ENCODE measurements at places on chromosomes 16 and 17. TPM values are rescaled to one million over a fixed set of nuclear protein-coding genes. Genes with fewer than 3 reads are reported as not detected.

The CBLN1 gene
- not detected for polyA plus RNA-seq

The SNX20 gene
- polyA plus RNA-seq: 30.9 TPM

- DNase-seq: no peak
These were observed 184.8 kb upstream of the ZFHX3 start for GRCh38 chr16:73232555-73233328.

- no peak for DNase-seq
These were observed 17.5 kb upstream of the TFAP4 start for GRCh38 chr16:4290236-4290830.

DNA sequence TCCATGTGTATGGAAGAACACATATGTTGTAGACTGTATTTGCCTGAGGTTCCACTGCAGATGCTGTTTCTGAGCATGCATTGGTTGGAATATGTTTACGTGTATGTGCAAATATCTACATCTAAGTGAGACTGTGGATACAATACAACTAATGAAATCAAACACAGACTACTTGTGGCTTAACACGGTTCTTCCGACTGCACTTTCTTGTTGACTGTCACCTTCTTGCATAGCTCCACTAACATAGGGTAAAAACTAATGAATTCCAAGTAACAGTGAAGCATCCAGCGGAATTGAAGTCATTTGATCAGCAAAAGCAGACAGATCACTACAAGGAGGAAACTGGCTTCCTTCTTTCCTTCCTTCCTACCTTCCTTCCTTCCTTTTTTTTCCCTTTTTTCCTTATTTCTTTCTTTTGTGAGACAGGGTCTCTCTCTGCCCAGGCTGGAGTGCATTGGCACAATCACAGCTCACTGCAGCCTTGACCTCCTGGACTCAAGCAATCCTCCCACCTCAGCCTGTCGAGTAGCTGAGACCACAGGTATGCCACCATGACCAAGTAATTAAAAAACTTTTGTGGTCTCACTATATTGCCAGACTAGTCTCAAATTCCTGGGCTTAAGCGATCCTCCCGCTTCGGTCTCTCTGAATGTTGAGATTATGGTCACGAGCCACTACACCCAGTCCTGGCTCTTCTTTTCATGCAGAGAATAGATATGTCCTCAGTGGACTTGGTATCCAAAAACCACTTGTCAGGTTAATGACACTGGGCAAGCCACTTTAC, 22.0 kb upstream of the CCL1 start:
- DNase-seq: no peak

DNA sequence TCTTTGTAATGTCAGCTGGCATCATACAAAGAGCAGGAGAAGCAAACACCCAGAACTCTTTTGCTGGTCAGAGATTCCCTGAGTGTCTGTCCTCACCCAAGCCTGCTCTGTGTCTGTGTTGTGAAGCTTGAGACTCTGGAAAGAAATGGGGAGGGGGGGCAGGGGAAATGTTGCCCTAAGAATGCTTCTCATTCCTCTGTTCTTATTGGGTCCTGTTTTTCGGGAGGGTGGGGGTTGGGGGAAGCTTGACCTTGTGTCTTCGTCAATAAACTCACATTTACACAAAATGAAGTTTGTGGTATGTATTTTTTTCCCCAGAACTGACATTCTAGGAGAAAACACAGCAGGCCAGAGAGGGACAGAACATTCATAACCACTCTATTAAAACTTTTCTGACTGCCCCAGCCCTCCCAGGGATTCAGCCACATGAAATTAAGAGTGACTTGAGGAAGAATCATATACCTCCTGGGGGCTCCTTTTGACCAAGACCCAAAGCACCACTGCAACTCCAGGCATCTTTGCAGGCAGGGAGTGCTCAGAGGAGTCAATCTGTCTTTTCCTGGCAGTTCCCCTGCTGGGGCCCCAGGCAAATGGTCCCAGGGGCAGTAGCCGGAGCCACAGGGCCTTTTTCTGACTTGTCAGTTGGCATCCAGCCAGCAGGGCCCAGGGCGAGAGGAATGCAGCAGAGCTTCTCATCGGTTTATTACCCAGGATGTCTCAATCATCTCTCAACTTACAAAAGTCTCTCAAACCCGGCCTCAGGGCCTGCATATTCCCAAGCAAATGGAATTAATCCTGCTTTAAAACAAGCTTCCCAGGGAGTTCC, 5.1 kb upstream of the RASL10B start:
- DNase-seq: no peak

GRCh38 chr17:76252040-76252954, 12.0 kb upstream of the RNF157 start:
- DNase-seq: peak; percentile 25

- DNase-seq: no peak
These were observed 346.2 kb downstream of the FOXL1 start for GRCh38 chr16:86924537-86924936.

DNA sequence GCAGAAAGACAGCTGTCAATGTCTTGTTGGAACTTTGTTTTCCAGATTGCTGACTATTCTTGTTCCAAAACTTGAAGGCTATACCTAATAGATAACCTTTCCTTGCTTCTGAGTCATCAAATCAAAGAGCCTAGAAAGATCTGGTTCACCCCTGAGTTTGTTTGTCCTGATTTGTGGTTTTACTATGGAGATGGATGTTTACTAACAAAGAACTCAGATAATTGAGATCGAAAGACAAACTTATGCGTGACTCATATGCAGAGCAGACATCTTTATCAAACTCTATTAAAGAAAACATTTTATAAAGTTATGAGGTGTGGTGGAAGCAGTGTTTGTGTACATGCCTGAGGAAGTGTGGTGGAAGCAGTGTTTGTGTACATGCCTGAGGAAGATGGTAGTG, 311.1 kb upstream of the TBX2 start:
- DNase-seq: no peak

DNA sequence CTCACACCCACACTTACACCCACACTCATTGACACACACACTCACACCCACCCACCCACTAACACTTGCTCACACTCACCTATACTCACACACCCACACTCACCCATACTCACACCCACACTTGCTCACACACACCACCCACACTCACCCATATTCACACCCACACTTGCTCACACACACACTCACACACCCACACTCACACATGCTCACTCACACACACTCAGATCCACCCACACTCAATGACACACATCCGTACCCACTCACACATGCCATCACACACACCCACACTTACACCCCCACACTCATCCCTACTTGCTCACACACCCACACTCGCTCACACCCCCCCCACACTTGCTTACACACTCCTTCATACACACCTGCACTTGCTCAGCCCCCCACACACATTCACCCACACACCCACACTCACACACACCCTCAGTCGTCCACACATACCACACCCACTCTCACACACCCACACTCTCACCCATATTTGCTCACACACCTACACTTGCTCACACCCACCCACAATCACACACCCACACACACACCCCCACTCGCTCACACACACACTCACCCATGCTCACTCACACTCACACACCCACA, 321.1 kb upstream of the N4BP1 start:
- no peak for DNase-seq

DNA sequence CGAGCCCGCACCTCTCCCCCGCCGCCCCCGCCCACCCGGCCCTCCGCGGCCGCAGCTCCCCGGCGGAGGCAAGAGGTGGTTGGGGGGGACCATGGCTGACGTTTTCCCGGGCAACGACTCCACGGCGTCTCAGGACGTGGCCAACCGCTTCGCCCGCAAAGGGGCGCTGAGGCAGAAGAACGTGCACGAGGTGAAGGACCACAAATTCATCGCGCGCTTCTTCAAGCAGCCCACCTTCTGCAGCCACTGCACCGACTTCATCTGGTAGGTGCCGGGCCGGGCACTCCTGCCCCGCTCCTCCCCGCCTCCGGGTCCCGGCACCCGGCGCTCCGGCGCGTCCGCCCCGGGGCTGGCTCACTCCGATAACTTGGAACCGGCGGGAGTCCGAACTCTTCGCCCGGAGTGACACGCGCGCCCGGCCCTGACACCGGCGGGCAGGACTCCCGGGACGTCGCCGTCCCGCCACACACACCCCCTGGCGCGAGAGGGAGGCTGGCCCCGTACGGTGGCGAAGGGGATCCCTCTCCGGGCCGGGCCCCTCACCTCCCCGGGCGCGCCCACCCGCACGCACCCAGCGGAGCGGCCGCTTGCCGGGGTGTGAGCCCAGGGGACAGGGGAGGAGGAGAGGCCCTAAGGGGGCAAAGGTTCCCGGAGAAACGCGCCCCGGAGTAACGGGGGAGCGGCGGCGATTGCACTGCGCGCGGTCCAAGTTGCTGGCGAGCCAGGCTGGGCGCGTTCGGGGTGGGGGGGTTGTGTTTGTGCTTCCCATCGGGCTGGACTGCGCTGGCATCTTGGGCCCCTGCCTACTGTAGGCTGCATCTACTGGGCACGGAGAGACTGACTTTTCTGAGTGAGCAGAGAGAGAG, 581 bp downstream of the PRKCA start:
- peak; percentile 68 for DNase-seq

GRCh38 chr16:2985893-2986355, 5.7 kb upstream of the PKMYT1 start:
- DNase-seq: no peak

DNA sequence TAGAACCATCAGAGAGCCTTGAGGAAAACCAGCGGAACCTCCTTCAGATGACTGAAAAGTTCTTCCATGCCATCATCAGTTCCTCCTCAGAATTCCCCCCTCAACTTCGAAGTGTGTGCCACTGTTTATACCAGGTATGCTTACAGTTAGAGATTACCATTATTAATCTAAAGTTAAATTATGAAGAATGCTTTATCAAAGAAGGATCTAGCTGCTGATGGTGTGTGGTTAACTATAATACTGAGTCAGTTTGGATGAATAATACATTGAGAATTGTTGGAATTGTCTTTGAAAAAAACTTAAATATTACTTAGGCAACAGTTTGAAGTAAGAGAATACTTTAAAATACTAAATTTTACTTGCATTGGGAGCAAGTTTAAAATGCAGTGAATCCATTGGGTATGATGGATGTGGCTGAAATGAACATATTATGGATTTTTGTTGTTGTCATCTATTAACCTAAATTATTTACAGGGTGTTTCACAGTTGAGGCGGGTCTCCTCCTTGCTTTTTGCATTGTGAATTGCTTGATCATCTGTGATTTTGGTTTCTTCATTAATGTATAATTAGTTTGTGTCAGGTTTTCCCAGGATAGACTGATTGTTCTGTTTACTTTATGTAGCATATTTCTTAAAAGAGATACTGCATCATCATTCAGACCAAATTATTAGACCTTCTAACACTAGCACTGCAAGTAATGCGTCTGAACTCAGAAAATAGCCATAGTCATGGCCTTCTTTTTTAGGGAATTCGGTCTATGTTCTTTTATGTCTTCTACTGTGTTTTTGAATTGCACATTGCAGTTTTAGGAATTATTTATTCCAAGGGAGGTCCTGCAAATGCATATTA, 47.8 kb downstream of the OMG start:
- no peak for DNase-seq

DNA sequence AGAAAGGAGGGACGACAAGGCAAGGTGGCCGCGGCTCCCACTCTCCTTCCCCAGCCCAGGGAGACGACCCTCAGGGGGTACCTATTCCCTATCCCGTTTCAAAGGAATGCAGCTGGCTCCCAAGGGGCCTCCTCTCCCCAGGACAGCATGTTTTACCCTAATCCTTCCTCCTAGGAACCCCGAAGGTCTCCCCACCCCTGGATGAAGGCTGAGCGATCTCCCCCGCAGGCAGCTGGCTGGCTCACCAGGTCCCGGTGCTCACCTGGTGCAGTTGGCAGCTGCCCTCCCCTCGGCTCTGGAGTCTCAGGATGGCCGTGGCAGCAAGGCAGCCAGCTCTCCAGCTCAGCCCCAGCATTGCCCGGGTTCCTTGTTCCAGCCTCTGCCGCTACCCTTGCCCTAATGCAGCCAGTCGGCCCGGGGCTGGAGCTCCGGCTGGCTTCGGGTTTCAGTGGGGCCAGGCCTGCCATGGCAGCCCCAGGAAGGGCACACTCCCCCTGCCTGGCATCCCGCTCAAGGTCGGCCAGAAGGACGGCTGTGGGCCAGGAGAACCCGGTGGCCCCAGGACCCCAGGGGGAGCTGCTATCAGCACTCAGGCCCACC, 4.6 kb downstream of the CLUH start:
- no peak for DNase-seq

DNA sequence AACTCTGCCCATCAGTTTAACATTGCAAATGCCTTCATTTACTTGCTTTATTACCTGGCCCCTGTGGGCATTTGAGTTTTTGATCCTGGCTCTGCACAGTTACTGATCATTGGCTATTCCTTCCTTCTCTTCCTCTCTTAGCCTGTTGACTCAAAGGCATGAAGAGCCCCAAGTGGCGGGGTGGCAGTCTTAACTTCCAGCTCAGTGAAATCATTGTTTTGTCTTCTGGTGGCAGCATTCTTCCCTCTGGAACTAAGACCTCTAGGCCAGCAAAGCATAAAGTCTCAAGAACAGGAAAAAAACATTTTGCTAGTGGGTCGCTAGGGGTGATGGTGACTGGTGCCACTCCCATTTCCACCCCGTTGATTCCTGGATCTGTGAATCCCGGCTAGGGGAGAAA, 52.3 kb upstream of the MRTFB start:
- DNase-seq: no peak

The NSMCE1 gene
- polyA plus RNA-seq: 162 TPM

GRCh38 chr17:35046740-35047283, 16.7 kb downstream of the RFFL start:
- peak; percentile 59 for DNase-seq

DNA sequence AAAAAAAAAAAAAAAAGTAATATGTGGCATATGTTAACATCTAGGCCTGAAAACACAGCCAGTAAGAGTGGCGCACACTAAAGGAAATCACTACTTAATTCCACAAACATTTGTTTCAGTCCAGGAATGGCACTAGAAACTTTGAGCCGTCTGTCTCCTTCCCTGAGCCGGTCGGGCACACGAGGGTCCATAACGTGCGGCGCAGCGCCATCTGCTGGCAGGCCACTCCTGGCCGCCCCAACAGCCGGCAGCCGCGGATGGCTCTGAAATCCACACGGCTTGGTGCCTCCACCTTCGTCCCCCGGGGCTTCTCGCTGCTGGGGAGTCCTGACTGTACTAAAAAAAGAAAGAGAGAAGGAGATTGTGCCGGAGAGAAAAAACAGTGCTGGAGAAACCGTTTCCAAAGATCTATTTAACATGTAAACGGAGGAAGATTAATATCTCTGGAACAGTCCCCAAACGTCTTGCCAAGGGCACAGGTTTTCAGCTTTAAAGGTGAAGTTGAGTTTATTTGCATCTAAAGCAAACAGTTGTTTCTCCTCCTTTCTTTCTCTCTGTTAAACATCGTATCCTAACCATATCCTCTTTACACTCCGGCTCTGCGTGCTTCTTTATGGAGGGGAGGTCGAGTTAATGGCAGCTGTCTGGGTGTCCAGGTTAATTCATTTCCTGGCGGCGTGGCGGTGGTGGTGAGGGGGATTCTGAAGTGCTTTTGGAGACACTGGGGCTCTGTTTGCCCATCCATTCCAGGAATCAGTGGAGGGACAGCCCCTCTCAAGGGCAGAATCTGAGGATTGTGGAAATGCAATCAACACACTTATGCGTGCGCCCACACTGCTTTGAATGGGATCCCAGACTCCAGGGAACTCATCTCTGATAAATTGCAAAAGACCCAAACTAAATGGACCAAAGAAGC, 611.3 kb upstream of the SALL1 start:
- peak; percentile 0 for DNase-seq

GRCh38 chr17:18919963-18920362, 32.0 kb upstream of the SLC5A10 start:
- no peak for DNase-seq

The OR1F1 gene
- not detected for polyA plus RNA-seq

The CWC25 gene
- 11.1 TPM for polyA plus RNA-seq
